ENCODE measurements at places on chromosomes 6 and 20.

- no peak for DNase-seq
Measured at GRCh38 chr6:15739867-15740266, 77.0 kb upstream of the DTNBP1 start.

DNA sequence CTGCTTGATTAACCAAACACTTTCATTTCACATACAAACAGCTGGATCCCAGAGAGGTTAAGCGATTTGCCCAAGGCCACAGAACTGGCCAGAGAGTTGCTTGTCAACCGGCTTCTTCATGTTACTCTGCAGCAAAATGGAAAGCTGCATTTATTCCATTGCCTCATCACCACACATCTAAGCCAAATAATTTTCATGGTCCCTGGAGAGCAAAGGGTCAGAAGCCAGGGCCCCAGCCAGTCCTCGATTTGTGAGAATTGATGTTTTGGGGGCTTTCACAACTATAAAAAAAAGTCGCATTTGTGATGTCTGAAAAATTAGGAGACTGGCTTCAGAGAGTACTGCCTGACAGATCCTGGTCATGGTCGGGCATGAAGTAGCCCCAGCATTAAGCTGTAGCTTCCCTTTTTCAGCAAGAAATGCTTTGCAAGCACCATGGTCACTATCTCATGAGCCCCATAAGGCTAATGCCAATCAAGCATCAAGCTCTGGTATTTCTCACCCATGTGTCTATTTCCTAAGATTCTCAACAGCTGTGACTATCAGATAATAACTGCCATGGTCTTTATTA, 95.8 kb downstream of the BANF2 start:
- DNase-seq = no peak

DNA sequence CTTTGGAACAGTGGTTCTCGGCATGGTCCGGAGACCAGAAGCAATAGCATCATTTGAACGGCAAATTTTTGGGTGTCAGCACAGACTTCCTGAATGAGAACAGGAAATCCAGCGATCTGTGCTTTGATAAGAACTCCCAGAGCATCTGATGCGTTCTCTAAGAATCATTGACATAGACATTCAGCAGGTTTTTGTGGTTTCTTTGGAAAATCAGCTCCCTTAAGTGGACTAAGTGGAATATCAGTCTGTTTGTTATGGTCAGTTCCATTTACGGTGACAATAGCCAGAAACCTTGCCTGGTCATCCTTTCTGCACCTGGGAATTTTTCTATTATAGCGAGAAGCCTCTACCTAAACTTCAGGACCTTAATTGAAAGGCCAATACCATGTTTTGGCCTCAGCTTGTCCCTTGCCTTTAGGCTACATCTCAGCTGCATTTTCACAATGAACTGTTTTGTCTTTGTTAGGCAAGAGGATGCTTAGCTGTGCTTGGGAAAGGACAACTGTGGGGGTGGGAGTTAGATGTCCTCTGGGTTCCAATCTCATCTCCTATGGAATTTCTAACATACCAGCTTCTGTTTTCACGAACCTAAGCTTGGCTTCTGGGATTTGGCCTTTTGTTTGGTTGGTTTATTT, 299.7 kb downstream of the CDKAL1 start:
- no peak for DNase-seq

DNA sequence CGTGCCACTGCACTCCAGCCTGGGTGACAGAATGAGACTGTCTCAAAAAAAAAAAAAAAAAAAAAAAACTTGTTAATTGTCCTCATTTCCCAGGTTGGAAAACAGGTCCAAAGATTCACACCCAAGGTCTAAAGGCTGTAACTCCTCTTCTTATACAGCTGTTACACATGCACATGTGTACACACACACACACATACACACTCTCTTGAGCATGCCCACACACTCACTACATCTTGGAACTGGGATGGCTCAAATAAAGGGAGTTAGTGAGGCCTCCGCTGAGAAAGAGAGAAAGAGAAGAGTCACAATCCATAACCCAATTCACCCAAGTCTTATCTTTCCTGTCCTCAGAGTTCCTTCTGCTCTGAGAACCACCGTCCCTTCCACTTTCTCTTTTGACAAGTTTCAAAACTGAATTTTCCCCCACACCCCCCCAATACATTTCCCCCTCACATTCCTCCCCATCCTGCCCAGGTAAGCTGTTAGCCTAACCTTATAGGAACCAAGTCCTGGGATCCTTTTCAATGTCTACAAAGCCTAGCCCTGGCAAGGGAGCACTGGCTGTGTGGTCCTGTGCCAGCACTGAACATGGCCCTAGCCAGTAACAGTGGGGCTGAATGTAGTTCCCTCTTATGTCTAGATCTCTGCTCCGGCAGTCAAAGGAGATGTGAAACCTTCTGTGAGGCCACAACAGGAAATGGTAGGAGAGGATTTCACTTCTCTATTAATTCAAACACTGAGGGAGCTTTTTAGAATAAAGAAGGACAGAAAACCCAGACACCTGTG, 3.2 kb upstream of the HLA-DMB start:
- DNase-seq = peak; percentile 54

DNA sequence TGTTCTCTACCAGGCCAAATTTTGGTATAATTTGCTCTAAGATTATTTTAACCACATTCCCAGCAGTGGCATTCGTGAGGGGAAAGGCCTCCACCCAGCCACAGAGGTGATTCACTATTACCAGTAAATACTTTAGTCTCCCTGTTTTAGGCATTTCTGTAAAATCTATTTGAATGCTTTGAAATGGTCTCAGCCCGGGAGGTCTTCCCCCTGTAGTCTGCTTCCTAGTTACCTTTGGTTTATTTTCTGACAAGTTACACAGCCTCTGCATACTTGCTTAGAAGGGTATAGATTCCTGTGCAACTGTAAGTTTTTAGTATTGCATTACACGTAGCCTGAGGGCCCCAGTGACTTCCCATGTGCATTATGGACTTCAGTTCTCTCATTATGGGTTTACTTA, 248.7 kb downstream of the C6orf118 start:
- DNase-seq = no peak

- DNase-seq = no peak
Measured at GRCh38 chr20:33261465-33261864, 21.5 kb upstream of the BPIFB1 start.

DNA sequence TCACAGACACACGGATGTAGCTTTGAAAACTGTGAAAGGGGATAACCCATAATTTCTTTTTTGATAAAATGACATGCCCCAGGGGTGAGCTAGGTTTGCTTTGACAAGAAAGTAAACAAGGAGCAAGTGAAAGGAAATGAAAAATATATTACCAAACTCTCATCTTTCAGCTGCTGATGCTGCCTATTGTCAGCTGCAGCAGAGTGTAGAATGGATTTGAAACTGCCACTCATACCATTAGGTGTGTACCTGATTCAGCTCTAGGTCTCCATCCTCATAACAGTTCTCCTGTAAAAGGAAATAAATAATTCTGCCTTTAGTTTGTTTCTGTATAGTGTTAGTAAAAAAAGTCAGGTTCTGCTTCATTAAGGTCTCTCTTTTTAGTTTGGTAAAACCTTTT, 415.1 kb upstream of the MARCKS start:
- DNase-seq = no peak

- no peak for DNase-seq
Measured at GRCh38 chr6:10369896-10370295, 45.0 kb downstream of the TFAP2A start.

- no peak for DNase-seq
Measured at GRCh38 chr6:50610562-50610961, 102.8 kb upstream of the TFAP2D start.

GRCh38 chr6:167349631-167350274, 24.9 kb downstream of the TTLL2 start:
- no peak for DNase-seq

- peak; percentile 87 for DNase-seq
Measured at GRCh38 chr20:57392512-57393271, 1.5 kb downstream of the RBM38 start.

DNA sequence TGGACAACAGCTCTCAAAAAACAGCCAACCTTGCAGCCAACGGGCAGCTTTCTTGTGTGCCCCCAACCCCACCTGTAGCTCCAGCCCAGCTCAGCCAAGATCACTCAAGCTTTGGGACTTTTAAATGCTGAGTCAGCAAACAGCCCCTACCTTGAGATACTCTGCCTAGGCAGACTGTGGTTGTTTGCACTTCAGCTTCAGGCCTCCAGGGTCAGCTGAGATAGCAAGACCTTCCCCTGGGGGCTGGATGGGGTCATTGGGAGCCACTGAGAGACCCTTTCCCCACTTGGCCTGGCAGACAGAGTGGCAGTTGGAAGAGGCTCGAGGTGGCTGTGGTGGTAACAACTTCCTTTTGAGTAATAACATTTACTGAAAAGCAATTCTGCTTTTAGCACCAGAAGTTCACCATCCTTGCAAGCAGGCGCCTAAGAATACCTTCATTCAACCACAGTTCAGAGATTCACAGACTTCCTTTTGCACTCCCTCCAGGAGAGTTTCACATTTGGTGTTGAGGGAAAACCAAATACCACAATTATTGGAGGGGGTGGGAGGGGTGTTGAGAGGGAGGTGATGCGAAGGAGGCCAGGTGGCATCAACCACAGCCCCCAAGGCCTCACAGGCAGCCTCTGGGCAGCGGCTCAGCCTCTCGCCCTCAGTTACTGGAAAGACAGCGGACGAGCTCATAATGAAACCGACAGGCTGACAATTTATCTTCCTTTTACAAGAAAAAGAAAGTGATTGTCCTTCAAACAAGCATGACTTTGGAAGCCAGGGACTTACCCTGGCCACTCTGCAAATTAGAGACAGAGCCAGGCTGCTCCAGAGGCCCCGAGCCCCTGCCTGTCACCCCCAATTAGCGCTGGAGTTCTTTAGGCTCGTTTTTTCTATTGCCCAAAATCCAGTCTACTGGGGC, 148.1 kb downstream of the CEBPB start:
- DNase-seq = peak; percentile 34

- DNase-seq = no peak
Measured at GRCh38 chr20:36543184-36544133, 2.1 kb downstream of the MYL9 start.

DNA sequence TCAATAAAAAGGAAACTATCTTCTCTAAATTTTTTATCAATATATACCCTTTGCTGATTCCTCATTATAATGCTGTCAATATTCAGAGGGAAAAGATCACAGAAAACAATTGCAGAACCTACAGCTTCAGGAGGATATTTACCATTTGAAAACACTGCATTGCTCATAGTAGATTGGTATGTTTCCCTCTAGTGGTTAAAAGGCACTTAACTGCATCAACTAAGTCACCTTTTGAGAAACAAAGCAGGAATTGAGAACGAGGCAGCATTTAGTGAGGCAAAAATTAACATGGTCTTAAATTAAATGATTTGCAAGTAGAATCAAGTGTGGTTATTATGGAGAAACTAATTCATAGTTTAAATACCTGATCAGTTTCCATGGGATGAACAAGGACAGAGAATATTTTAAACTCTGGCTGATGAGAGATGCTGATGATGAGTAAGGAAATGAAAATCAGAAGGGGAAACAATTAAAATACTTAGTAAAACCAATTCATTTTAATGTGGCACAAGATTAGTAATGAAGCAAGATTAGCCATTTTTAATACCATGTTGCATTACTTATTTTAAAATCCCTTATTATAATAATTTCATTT, 642.1 kb downstream of the EPHA7 start:
- DNase-seq = no peak

- DNase-seq = no peak
Measured at GRCh38 chr6:3612341-3613041, 139.0 kb downstream of the PXDC1 start.

DNA sequence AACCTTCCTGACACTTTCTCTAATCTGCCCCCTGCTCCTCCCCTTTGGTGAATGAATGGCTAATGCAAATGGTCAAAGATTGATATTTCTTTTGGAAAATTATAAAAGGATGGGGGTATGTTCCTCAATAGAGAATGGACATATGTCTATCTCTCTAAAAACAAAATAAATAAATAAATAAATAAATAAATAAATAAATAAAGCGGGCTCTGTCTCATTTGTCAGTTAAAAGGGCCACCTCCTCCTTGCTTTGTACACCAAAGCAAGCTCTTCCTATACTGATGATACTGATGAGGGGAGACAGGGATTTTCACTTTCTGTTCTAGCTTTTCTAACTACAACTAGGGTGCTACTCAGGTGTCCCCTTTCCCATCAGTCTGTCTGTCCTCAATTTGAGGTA, 135.5 kb upstream of the SPACA1 start:
- DNase-seq = no peak

DNA sequence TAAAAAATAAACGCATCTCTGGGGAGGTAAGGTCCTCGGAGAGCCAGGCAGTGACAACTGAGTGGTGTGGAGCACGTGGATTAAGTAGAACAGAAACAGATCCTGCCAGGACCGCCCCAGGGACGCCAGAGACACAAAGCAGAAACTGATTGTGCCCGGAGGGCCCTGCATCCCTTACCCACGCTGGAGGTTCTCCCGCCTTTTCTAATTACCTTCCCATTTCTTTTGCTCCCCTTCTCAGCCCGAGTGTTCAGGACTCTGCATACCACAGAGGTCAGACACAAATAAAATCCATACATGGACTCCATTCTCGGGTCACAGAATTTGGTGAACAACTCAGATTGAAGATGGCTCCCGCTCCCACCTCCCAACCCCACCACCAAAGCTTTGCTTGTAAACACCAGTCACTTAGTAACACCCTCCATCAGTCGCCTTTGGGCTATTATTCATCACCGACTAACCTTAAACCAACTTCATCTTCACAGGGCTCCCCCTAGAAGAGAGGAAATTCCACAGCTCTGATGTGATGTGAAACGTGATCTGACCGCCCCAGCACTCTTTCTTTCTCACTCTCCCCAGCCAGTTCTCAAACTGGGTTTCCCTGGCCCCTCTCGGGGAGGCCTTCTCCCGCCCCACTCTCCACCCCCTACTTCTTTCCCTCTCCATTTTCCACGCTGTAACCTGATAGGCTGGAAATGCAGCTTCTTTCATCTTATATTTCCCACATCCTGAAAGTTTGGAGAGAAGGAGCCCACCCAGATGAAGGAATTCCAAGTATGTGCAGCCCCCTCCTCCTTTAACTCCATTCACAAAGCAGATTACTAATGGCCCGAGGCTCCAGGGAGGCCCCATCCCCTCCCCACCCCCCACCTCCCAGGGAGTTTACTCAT, 32.5 kb upstream of the PIM1 start:
- DNase-seq = peak; percentile 61

DNA sequence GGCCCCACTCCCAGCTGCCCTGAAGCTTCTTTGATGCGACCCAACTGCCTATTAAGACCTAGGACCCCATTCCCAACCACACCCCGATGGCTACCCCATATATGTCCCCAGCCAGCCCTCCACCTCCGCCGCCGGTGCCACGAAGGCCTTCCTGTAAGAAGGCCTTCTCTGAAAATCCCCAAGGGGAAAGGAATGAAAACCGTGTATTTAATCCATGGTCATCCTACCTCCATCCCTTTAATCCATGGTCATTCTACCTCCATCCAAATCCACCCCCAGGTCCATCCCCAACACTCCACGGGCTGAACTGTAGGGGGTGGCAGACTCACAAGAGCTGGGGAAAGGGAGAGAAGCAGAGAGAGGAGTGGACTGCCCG, 545 bp upstream of the VSX1 start:
- no peak for DNase-seq

GRCh38 chr20:12914804-12915203, 94.0 kb upstream of the SPTLC3 start:
- no peak for DNase-seq

- no peak for DNase-seq
Measured at GRCh38 chr6:45075246-45075645, 252.9 kb upstream of the RUNX2 start.

GRCh38 chr6:46015119-46015968, at the start of gene CLIC5:
Gene CLIC5 (minus strand): TSS chr6:46015860. CDS start chr6:46015542, 318 bp downstream.
- DNase-seq = peak; percentile 32

GRCh38 chr6:43972913-43973300, 154.3 kb downstream of the MRPL14 start:
- no peak for DNase-seq

GRCh38 chr6:20678831-20679352, 144.6 kb downstream of the CDKAL1 start:
- no peak for DNase-seq
